ENCODE measurements at places on chromosomes 4 and X.

GRCh38 chrX:40511258-40511657 is 69.5 kb upstream of the ATP6AP2 start:
- no peak for DNase-seq

DNA sequence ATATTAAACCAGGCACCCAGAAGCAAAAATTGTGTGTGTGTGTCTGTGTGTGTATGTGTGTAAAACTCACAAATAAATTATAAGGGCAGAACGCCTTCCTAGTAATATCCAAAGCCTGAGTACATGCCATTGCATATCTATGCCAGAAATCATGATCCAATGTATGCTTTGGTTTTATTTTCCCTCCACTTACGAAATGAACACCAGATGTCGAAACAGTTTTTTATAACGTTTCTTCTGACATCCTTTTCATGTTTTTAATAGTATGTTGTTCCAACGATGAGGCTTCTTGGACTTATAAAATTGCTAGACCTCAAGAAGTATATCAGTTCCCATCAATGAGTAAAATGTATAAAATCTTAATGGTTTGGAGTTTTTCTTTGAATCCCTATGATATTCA is 55.4 kb downstream of the KCNIP4 start:
- DNase-seq = no peak

GRCh38 chr4:168734703-168735678 is 238.1 kb downstream of the PALLD start:
- no peak for DNase-seq

DNA sequence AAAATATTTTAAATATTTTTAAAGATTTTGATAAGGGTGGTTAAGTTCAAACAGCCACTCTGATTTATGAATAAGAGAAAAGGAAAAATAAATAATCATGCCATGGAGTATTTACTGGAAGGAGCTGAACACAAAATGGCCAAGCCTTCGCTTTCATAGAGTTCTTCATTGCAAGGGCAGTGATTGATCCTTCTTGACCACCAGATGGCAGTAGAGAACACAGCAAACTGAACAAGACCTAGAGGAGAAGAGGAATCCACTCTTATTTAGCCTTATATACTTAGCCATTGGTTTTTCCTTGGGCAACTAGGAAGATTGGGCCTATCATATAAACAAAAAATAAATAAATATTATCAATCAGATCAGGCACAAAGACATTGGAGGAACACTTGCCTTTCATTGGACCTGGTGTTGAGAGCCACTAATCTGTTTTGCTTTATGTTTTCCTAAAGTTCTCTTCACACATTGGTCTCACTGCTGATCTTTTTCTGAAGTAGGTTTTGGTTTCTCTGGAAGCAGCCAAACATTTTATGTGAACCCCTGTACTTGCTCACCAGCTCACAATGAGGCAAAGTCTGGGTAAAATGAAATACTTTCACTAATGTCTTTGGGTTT is 58.1 kb upstream of the PARM1 start:
- no peak for DNase-seq

GRCh38 chr4:161186012-161186411 is 977.8 kb downstream of the FSTL5 start:
- no peak for DNase-seq

GRCh38 chrX:112247714-112248113 is 165.1 kb upstream of the TRPC5 start:
- DNase-seq = no peak

GRCh38 chrX:110509755-110510532 is 151.3 kb downstream of the RTL9 start:
- DNase-seq = no peak

DNA sequence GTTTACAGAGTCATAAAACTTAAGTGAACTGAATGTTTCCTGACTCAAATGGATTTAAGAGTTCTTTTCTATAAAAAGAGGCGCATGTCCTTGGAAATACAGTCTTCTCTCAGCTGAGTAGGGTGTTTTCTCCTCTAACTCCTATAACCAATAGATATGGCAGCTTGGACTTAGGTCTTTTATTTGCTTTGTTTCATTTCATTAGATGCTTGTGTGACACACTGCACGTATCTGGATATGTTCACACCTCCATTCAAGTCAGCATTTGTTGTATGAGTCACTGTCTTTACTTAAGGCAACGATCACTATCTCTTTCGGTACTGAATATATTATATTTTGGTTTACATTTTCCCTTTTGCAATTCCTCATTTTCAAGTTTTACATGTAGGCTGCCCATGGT is 136.6 kb downstream of the ARSF start:
- DNase-seq = no peak

GRCh38 chr4:120749445-120750151 is 172.9 kb downstream of the PRDM5 start:
- DNase-seq = no peak

GRCh38 chrX:140439476-140439875 is 65.4 kb downstream of the SOX3 start:
- no peak for DNase-seq

DNA sequence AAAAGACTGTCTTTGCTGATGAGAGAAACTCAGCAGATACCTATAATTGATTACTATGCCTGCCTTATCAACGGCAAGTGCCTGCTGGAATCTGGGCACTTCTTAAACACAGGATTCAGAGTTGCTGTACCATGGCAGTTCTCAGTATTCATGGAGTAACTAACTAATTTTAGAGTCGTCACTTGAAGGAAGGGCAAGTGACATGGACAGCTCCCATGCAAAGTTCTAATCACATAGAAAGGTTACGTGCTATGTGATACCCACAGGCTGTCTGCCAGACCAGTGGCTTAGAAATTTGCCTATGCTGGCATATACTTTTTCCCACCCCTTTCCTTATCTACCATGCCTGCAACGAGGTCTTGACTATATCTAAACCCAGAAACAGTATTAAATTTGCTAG is 931.1 kb upstream of the TENM3 start:
- no peak for DNase-seq

DNA sequence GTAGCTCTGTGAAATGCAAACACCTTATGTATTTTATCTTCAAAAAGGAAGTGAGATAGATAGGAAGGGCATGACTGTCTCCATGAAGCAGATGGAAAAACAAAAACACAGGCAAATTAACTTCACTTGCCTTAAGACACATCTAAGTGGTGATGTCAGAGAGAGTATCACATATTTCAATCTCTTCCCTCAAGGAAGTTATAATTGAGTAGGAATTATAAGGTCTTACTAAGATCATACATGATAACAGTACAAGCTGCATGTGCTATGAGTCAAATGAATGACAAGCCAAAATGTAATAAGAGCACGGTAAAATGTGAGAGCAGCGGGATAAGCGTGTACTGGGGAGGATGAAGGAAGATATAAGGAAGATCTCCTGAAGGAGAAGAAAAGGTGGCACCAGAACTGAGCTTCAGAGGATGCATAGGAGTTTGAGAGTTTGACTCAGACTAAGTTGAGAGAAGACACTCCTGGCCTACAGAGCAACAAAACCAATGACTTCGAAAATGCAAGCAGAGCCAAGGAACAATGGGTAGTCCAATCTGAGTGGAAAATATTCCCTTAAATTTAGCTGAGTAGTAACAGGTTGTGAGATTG is 43.3 kb upstream of the GALNT7 start:
- DNase-seq = no peak

DNA sequence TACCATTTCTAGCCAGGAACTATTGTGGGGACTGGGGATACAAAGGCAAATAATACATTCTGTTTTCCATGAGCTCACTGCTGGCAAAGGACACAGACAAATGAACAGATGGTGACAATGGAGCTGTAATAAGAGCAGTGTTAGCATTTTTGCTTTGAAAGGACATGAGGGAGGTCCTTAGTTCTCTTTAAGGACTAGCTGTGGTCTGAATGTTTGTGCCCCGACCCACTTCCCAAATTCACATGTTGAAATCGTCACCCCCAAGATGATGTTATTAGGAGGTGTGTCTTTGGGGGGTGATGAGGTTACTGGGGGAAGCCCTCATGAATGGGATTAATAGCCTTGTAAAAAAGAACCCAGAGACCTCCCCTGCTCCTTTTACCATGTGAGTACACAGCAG is 30.3 kb downstream of the CCNG2 start:
- DNase-seq = no peak

GRCh38 chr4:19224820-19225219 is 1026.9 kb upstream of the SLIT2 start:
- DNase-seq = no peak

- DNase-seq = no peak
Measured at GRCh38 chr4:151850791-151851213, 90.0 kb upstream of the GATB start.

- DNase-seq = no peak
Measured at GRCh38 chrX:43225626-43226328, 430.3 kb upstream of the MAOA start.

DNA sequence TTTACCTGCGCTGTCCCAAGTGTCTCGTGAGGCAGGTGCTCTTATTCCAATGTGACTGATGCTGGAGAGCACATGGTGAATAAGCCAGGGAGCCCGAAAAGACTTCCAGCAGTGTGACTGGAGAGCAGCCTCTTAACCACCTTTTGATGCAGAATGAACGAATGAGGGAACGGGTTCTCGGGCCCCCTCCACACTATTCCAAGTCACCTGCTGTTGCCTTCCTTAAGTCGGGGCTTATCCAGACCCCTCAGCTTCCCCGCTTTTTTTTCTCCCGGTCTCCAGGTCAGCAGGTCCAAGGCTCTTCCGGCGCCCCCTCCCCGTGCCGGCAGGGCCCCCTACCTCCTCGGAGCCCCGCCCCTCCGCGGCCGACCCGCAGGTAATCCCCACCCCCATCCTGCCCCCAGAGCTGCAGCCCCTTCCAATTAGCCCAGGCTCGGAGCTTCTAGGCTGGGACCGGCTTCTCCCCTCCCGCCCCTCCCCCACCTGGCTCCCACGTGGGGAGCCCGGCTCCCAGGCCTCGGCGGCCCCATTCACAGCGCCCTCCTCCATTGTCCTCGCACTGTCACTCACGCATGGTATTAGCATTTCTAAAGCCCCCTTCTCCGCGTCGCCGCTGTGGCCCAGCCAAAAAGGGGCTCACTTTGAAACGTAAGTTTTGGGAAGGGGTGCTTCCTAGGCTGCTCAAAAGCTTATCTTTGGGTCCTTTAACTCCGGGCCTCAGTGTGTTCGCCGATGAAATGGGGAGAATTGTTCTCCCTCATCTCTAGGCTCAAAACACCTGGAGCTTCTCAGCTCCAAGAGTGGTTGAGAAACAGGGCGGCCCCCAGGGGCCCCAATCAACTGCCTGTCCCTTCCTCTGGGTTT is 56.2 kb upstream of the PJA1 start:
- no peak for DNase-seq

DNA sequence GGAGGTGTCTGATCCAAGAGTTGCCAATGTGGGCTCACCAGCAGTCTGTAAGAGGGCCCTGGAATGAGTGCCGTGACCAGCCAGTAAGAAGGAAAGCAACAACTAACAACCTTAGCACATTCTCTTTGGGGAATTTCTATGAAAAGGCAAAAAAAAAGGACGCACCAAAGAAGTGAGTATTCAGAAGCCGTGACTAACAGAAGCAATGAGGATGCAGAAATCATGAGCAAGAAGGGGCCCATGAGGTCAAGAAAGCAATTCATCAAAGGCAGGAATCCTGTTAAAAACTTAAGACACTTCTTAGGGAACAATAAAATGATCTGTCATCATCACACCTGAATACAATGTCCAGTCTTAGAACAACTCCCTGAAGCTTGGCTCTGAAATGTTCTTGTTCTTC is 260.5 kb downstream of the RAPGEF2 start:
- no peak for DNase-seq

DNA sequence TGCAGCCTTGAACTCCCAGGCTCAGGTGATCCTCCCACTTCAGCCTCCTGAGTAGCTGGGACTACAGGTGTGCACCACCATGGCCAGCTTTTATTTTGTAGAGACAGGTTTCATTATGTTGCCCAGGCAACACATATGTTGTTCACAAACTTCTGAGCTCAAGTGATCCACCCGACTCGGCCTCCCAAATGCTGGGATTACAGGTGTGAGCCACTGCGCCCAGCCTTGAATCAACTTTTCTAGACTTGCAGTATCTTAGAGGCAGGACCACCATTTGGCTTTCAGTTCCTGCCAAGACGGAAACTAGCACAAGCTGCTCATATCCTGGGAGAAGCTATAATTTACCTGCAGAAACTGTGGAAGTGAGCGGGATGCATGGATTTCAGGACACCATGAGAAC is 19.9 kb downstream of the NAT8L start:
- DNase-seq = no peak

GRCh38 chrX:56813318-56813837 is 84.3 kb downstream of the NBDY start:
- DNase-seq = no peak

DNA sequence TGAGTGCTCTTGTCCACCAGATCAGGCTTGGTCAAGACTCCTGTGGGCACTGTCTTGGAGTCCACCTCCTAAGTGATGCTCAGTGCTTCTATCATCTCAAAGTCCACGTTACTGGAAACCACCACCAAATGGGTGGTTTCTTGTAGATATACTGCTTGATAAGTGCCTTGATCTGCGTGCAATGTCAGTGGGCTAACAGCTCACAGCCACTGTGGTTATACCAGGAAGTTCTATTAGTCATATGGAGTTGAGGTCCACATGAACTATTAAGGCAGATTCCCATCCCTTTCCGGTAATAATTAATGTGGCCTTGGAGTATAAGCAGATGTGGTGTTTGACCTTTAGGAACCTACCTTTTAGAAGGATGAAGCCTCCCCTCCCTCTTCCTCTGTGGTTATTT is 161.9 kb downstream of the ZNF518B start:
- DNase-seq = no peak

- no peak for DNase-seq
Measured at GRCh38 chr4:171919314-171919713, 106.1 kb downstream of the GALNTL6 start.

- no peak for DNase-seq
Measured at GRCh38 chrX:114046695-114047279, 537.1 kb upstream of the HTR2C start.

DNA sequence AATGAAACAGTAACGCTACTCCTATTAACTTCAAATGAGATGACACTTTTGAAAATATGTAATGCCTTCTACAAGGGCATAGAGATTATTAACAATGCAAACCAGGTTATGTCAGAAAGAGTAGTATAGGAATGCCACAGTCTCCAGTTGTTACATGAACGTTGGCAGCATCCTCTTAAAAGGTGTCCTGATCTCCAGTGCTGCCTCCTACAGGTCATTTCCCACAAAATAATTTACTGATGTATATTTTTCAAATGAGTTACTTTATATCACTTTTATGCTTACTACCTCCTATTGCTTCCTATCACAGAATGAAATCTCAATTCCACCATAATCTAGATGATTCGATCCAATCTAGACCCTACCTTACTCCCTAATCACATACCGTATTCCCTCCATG is 195.2 kb upstream of the EPHA5 start:
- no peak for DNase-seq
